Stimulated activated CD8-positive, alpha-beta memory T cell treated with anti-CD3 and anti-CD28 coated beads, Interleukin-4, amount 100 ng/mL, for 4 hours (primary cell): ENCODE measurements at places on chromosomes 7 and 10.

DNA sequence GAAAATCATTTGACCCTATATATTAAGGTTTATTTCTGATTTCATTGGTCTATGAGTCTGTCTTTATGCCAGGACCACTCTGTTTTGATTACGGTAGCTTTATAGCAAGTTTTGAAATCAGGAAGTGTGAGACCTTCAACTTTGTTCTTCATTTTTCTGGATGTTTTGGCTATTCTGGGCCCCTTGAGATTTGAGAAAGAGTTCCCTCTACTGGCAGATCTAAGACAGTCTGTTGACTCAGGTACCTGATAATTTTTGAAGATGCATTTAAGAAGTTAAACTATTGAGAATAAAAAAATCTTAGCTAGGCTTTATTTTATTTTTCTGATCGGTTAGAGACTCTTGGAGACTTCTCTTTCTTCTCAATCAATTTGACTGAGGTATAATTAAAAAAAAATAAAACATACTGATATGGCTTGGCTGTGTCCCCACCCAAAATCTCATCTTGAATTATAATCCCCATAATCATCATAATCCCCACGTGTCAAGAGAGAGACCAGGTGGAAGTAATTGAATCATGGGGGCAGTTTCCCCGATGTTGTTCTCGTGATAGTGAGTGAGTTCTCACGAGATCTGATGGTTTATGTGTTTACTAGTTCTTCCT lies 209.2 kb downstream of the SNX10 start:
- no peak for DNase-seq

DNA sequence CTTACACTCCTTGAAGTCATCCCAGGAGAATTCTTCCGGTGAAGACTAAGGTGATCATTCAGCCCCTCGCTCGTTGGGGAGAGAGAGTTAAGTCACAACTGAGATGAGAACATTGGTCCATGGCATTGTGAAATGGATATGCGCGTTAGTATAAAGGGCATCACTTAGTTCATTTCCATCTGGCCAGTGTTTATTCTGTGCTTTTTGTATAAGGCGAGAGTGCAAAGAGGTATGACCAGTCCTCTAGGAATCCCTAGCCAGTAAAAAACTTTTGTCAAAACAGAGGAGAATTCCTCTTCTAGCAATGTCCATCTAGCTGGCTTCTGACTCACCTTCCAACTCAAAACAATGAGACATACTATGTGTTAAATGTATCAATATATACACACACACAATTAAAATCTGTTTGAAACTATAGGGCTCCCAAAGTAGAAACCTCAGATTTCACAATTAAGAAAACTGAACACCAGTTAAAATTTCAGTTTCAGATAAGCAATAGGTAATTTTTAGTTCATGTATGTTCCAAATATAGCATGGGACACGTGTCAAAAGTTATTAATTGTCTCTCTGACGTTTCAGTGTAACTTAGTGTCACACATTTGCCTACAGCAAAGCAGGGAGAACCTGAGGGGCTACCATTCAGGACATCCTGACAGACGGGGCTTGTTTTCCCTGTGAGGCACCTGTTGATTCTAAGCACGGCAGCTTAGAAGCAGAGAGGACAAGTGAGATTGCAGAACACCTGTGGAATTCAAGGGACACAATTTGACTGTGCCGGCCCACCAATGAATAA lies 158.9 kb downstream of the KLF6 start:
- no peak for DNase-seq

DNA sequence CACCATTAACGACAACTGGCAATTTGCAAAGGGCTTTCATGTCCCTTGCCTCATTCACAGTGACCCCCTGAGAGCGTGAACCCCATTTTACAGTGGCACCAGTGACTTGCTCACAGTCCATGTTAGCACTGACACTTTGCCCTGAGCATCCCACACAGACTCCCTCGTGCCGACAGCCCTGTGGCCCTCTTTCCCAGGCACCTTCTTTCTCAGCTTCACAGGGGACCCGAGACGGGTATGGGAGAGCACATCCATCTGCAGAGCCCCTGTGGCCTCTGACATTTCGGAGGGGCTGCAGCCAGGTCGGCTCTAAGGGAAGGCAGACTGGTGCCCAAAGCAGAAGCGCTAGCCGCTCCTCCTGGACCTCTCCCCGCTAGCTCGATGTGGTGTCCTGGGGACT lies 10.8 kb downstream of the LOXL4 start:
- DNase-seq: no peak

DNA sequence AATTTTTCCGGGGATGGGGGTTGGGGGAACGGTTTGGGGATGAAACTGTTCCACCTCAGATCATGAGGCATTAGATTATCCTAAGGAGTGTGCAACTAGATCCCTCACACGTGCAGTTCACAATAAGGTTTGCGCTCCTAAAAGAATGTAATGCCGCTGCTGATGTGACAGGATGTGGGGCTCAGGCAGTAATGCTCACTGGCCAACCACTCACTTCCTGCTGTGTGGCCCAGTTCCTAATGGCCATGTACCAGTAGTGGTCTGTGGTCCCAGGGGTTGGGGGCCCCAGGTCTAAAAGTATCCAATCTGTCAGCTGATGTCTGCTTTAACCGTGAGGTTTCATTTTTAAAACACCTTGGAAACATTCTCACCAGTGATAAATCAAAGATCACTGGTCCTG lies 2.2 kb downstream of the STN1 start:
- DNase-seq: no peak

GRCh38 chr7:20665096-20665495 lies 49.6 kb downstream of the ABCB5 start:
- DNase-seq: no peak

DNA sequence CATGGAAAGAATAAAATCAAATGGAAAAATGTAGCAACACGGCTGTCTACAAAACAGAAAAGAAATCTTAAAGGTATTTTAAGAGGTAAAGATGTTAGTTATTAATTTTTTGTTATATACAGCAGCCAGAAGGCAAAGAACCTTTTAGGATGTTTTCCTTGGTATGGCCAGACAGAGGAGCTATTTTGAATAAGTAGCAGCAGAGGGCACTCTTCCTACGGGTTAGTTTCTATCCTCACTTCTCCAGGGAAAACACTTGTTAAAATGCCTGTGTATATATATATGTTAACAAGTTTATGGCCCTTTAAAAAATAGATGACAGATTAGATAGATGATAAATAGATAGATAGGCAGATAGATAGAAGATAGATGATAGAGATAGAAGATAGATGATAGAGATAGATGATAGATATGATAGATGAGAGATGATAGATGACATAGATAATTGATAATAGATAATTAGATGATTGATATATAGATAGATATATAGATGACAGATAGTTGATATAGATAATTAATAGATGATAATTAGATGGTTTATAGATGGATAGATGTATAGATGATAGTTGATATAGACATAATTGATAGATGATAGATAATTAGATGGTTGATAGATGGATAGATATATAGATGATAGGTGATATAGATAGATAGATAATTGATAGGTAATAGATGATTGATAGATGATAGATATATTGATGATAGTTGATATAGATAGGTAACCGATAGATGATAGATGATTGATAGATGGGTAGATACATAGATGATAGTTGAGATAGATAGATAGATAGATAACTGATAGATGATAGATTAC lies 57.8 kb upstream of the WIPF3 start:
- no peak for DNase-seq

DNA sequence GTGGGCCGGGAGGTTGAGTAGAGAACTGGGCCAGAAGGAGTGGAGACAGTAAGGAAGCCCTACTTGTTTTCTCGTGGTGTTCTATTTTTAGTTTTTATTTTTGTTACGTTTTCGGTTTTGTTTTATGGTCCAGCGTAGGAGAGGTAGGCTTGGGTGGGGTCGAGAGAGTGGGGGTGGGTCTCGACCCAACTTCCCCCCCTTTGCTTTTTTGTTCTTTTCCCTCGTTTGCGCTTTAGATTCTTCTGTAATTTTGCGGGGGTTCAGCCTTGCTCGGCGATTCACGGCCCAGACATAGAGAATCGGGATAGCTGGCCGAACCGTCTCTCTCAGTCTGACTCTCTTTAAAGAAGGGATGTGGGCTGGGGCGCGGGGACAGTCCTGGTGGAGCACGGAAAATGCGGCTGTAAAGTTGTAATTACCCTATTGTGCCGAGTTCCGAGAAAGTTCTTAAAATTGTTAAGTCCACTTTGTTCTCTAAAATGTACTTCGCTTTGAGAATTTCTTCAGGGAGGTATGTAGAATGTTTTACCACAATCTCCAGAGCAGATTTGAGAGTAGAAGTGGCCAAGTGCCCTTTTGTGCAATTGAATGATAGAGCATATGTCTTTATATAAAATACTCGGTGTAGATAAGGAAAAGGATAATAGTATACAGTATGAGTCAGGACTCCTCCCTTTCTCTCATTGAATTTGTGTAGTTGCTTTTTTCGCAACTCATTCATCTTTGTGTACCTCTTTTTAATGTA lies 816 bp downstream of the DMTF1 start:
- no peak for DNase-seq

DNA sequence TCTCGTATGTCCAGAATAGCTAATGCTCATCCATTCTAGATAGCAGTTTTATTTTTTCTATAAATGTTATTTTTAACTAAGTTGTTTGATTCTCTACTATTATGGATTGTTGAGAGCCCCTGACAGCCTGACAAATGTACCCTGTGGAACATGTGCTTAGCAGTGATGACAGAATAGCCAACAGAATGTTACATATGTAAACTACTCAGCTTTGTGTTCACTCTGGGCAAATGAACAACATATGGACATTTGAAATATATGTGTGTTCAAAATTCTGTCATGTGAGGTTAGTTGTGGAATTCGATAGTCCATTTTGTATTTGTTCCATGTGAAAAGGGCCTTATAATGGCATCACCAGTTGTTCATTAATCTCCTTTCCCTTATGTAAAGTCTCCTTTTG lies 199.7 kb downstream of the EXOC4 start:
- no peak for DNase-seq

- DNase-seq: no peak
Observed at GRCh38 chr10:32951111-32951510, 6.9 kb downstream of the ITGB1 start.
